ENCODE measurements at places on chromosomes 3 and 15.

DNA sequence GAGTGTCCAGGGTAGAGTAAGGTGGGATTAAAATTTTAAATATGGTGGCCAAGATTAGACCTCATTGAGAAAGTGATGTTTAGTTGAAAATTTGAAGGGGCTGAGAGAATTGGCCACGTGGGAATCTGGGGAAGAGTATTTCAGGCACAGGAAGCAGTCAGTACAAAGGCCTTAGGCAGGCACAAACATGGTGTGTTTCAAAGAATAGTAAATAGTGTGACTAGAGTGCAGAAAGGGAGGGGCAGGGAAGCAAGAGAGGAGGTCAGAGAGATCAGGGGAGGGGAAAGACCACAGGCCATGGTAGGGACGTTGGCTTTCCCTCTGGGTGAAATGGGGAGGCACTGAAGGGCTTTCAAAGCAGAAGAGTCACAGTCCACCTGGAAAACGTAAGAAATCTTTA is 36.6 kb upstream of the POMGNT2 start:
- no peak for DNase-seq

DNA sequence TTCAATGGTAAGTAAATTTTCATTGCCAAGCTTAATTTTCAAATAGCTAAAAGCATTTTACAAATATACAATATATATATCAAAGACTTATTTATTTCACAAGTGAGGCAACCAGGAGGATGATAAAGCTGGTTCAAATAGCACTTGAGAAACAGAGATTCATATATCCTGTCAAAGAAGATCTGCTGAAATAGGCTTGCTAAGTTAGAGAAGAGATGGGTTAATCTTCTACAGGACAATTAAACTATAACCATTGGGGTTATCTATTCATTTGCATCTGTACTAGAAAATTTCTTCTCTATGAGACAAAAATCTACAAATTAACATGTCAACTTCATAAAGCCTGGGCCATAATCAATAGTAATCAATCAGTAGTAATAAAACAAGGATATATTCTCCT is 637.7 kb upstream of the UBE2E2 start:
- no peak for DNase-seq

DNA sequence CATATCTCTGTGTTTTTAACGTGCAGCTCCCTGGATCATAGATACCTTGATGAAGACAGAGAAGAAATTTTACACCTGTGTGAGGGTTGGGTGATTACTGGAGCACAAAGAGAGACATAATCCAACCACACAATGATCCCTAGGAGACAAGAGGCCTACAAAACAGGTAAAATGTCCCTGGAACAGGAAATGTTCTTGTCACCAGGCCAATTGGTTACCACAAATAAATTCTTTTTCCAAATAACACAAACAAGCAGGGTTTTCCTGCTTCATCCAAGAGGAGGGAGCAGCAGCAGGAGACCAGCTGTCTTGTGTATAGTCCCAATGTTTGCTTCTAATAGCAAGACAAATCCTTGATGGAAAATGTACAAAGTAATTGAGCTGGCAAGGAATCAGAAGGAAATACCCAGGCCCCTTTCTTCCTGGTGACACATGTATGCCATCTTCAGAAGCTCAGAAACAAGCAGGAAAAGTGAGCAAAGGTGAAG is 1.4 kb downstream of the MGLL start:
- no peak for DNase-seq

- no peak for DNase-seq
Observed at GRCh38 chr3:69697381-69697780, 41.9 kb upstream of the MITF start.

- DNase-seq = no peak
Observed at GRCh38 chr3:124916837-124917409, 17.6 kb downstream of the MUC13 start.

DNA sequence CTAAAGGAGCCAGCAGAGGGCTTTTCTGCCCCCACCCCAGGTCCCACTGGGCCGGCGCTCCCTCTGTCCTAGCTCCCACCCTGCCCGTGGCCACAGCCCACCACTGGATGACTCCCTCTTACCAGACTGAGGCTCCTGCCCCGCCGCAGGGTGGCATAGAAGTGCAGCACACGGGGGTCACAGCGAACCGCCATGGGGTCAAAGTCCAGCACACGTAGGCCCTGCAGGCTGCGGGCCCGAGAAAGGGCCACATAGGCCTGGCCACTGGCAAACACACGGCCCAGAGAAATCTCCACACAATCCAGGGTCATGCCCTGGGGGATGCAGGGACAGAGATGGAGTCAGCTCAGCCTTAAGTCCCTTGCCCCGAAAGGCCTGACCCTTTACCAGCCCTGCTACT is 9.0 kb downstream of the PIF1 start:
- no peak for DNase-seq

DNA sequence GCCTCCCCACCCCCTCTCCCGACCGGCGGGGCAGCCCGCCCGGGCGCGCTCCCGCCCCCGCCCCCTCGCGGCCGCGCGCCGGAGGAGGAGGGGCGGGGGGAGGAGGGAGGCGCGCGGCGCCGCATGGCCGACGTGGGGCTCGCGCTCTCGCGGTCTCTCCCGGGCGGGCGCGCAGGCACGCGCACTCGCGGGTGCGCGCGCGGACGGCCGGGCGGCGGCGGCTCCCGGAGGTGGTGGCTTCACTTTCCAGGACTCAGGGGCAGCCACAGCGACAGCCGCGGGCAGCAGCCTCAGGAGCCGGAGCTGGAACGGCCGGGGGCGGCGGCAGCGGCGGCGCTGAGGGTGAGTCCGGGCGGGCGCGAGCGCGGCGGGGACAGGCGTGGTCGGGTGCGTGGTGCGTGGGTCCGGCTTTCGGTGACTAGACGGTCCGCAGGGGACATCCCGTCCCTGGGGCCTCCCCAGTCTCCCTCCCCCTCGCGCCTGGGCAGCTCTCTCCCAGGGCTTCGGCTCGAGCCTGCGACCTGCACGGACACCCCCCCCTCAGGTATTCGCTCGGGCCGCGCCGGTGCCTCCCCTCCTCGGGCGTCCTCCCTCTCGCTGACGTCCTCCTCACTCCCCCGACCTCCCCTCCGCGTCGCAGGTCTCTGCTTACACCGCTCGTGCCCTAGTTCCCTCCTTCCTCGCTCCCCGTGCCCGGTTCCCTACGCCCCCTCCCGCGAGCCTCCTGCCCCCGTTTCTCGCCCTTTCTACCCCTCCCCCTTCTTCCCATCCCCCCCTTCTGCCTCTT is at the start of gene UBE2E2:
Gene UBE2E2, plus strand, starts transcription at position 407 of the 787 bp plus-strand sequence.
- DNase-seq = peak; percentile 37

- DNase-seq = peak; percentile 40
Observed at GRCh38 chr15:60326824-60327654, 70.7 kb downstream of the ANXA2 start.

DNA sequence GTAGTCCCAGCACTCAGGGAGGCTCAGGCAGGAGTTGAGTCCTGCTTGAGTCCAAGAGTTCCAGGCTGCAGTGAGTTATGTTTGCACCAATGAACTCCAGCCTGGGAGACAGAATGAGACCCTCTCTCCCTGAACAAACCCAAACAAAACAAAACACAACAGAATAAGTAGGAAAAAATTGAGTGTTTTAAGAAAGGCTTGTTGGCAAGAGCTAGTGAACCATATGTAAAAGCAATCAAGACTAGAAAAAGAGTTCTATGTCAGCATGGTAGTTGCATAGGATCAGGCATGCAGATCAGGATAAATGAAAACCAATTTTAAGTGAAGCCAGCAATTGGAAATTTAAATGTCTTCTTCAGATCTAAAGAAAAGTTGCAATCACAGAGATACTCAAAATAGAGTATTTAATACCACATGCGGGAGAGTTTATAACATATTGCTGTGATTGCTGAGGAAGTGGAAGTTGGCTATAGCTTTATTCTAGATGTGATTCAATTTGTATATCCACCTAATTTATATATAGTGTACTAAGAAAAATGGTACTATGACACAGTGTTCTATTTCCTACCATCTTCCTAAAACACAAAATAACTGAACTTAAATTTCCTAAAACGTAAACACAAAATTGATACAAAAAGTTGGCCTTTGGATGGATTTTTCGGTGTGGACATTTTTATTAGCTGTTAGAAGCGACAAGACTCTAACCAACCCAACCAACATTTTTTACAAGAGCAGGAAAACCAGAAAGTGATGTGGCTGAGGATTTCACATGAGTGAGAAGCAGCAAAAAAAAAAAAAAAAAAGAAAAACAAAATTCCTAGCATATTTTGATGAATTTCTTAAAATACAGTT is 101.9 kb upstream of the ROBO1 start:
- no peak for DNase-seq

- no peak for DNase-seq
Observed at GRCh38 chr15:80878242-80878866, 99.2 kb downstream of the CEMIP start.

- DNase-seq = no peak
Observed at GRCh38 chr3:179739816-179740594, 87.2 kb downstream of the USP13 start.

DNA sequence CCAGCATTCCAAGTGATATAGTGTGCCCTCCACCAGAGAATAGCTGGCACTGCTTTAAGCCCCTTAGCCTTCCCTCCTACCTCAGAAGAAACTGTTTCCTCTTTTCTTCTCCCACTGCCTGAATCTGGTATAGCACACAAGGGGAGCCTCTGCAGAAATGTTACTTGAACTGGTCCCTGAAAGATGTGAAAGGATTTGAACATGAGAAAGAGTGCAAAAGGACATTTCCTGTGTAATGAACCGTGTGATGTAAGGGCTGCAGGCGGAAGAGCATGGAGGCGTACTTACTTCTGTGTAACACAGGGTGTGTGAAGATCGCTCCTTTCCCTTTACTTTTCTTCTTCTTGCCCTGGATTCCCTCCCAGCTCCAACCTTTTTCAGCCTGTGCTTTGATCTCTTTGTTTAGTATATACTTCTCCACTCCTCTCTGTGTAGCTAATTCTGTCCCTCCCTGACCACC is 8.4 kb downstream of the TMOD3 start:
- peak; percentile 6 for DNase-seq

GRCh38 chr3:194465920-194466570 is 20.8 kb downstream of the ATP13A3 start:
- no peak for DNase-seq

DNA sequence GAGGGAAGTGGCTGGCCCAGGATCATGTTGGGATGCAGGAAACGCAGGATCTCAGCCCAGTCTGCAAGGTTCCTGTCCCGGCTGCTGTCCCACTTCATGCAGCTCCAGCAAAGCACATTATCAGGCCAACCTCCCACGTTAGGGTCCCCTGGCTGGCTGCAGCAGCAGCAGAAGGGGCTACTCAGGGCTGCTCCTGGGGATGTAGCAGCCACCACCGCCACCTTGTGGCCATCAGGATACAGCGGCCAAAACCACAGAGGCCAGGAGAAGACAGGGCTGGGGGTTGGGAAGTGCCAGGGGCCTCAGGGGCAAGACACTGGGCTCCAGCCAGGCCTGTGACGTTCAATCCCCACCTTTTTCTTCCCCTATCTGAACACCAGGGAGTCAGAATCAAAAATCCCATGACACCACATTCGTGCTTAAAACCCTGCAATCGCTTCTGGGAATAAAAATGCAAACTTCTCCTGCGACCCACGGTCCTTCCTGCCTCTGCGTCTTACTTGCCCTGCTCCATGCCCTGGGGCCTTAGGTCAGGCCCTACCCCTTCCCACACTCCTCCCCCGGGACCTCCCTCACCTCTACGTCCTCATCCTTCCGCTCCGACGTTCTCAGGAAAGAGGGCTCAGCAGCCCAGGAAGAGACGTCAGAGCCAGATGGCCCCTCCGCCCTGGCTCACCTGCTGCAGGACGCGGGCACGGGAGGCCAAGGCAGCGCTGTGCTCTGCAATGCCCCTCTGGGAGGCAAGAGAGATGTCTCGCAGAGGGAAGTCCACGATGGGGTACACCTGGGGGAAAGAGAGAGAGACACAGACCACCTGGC is 21.5 kb downstream of the SSUH2 start:
- peak; percentile 11 for DNase-seq

DNA sequence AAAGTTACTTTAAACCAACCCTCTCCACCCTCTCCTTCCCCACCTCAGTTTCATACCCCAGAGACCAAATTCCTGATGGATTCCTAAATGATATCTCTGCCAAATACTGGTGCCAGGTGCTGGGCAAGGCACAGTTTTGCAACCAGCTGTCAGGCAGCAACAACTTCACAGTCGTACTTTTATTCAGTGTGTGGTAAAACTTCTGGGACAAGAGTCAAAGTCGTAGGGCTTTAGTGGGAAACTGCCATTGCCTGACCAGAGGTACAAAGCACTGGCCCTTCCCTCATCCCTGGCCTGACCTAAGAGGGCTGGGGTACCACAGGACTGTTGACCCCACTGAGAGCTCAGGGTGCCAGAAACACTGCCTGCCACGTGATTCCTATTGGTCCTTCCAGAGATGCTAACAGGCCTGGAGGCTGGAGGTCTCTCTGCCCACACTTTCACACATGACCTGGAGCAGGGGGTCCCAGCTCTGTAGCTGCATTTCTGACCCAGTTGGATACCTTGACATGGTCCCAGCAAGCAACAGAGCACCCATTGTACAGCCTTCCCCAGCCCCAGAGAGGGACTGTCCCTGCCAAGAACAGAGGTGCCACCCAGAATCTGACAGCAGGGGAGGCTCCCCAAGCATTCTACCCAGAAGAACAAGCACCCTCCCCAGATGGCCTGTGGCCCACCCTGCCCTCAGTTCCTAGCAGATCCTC is 59.9 kb downstream of the LIPC start:
- DNase-seq = no peak
